Cortex of kidney (tissue), 1 donor: ENCODE measurements at places on chromosomes 4 and X.

- no peak for DNase-seq
Measured at GRCh38 chr4:155787113-155787710, 28.4 kb downstream of the GUCY1B1 start.

GRCh38 chrX:69082055-69082752, 83.0 kb downstream of the PJA1 start:
- no peak for DNase-seq

- no peak for DNase-seq
Measured at GRCh38 chr4:10403633-10404445, 53.4 kb downstream of the ZNF518B start.

- DNase-seq = no peak
Measured at GRCh38 chrX:107773206-107773605, 2.4 kb downstream of the TSC22D3 start.

DNA sequence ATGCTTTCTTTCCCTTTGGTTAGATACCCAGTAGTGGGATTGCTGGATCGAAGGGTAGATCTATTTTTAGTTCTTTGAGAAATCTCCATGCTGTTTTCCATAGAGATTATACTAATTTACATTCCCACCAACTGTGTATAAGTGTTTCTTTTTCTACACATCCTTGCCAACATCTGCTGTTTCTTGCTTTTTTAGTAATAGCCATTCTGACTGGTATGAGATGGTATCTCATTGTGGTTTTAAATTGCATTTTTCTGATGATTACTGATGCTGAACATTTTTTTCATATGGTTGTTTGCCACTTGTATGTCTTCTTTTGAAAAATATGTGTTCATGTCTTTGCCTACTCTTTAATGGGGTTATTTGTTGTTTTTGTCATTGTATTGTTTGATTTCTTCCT, 6.6 kb upstream of the AGA start:
- no peak for DNase-seq

GRCh38 chr4:25523405-25523804, 132.2 kb upstream of the SLC34A2 start:
- no peak for DNase-seq
